ENCODE measurements at places on chromosomes 6 and 20.

DNA sequence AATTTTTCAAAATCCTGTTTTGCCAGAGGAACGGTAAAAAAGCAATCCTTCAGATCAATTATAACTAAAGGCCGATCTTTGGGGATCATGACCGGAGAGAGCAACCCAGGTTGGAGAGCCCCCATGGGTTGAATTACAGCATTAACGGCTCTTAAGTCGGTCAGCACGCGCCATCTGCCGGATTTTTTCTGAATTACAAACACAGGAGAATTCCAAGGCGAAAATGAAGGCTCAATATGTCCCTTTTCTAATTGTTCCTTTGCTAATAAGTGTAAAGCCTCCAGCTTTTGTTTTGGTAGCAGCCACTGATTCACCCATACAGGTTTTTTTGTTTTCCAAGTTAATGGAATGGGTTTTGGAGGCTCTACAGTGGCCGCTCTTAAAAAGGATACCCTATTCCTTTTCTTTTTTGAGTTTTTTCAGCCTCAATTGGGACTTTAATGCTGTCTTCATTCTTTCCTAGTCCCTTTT is 16.9 kb upstream of the PTCRA start:
- peak; percentile 52 for DNase-seq

GRCh38 chr6:3351829-3352524 is 93.2 kb downstream of the PSMG4 start:
- no peak for DNase-seq

GRCh38 chr6:142853244-142854180 is 91.5 kb downstream of the HIVEP2 start:
- DNase-seq, result no peak

DNA sequence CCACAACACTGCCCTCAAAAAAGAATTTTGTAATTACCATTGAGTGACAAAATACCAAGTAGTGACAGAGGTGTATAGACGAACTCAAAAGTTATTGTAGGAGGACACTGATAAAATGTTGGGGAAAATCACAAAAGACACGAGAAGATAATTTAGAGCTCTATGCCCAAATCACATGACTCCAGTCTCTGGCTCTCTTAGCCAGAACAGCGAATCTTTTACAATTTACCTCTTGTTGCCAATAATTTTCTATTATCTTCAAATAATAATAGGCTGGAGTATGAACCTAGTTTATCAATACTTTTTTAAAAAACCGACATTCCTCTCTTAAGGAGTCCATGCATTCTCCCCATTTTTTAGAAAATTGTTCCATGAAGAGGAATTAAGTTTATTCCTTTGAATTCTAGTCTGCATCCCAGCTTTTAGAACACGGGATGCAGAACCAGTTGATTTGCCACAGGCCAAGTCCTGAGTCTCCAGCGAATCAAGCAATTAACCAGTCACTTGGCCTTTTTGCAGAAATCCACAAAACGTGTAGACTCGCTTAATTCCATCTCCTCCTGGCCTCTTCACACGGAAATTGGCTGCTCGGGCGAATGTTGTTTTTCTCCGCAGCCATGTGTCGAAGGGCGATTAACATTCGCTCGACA is 507 bp upstream of the RIPPLY2 start:
- DNase-seq, result no peak

- peak; percentile 96 for DNase-seq
Measured at GRCh38 chr20:64099880-64100565, 7.3 kb downstream of the NPBWR2 start.

- DNase-seq, result no peak
Measured at GRCh38 chr6:142482249-142482648, 180.4 kb downstream of the ADGRG6 start.

- no peak for DNase-seq
Measured at GRCh38 chr6:56720882-56721281, 78.2 kb upstream of the DST start.

DNA sequence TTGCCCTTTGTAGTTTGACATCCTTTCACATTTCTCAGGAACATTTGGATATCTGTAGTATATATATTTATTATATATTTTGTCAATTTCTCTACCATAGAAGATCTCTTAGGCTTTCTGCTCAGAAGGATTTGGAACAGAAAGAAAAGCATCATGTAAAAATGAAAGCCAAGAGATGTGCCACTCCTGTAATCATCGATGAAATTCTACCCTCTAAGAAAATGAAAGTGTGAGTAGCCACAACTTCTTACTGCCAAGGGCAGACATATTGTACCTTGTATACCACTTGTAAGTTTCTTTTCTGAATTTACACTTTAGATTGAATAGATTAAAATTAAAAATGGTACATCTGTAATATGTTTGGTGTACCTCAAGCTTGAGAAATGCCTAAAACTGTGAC is 31.2 kb downstream of the TPX2 start:
- DNase-seq, result no peak

DNA sequence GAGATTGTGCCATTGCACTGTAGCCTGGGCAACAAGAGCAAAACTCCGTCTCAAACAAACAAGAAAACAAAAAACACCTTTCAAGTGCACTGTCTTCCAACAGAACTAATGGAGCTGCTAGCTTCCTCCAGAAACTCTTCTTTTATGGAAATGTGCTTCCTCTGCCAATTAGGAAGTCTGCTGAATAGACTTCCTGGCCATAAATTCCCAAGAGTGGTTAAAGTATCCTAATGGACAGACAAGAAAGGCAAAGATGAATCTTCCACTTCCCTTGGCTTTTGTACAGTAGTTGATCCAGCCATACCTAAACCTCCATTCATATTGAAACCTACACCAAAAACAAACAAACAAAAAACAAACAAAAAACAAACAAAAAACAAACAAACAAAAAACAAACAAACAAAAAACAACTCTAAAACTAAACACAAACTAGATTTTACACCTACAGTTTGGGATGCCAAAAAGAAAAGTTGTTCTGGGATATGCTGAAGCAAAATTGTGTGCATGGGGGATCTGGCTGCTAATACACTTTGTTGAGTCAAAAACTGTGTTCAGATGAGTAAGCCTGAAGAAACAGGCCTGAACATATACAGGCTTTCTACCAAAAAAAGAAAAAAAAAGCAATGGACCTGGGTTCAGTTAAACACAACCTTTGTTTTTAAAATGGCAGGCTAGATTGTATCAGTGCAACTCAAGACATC is 59.8 kb upstream of the CARMIL1 start:
- DNase-seq, result no peak

GRCh38 chr6:74973591-74973990 is 232.3 kb downstream of the COL12A1 start:
- DNase-seq, result no peak

DNA sequence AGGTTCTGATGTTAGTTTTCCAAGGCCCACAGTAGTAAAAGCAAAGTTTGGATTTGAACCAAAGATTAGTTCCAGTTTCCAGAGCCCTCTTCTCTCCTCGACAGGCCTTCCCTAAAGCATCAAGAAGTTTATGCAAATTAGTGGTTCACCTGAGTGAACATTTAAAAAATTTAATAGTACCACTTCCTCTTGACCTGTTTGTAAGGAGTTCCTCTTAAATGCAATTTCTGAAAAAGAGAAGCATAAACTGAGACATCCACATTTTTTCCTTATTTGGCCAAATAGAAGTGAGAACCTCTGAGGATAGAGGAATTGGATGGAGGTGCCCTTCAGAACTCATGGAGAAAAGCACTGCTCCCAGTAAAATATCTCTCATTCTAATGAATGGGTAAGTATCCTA is 1.2 kb upstream of the DSE start:
- DNase-seq, result no peak

GRCh38 chr6:168100011-168100802 is 21.2 kb upstream of the FRMD1 start:
- no peak for DNase-seq

GRCh38 chr6:77231438-77232305 is 231.6 kb downstream of the HTR1B start:
- no peak for DNase-seq

GRCh38 chr6:24108056-24108455 is 18.0 kb upstream of the NRSN1 start:
- no peak for DNase-seq

DNA sequence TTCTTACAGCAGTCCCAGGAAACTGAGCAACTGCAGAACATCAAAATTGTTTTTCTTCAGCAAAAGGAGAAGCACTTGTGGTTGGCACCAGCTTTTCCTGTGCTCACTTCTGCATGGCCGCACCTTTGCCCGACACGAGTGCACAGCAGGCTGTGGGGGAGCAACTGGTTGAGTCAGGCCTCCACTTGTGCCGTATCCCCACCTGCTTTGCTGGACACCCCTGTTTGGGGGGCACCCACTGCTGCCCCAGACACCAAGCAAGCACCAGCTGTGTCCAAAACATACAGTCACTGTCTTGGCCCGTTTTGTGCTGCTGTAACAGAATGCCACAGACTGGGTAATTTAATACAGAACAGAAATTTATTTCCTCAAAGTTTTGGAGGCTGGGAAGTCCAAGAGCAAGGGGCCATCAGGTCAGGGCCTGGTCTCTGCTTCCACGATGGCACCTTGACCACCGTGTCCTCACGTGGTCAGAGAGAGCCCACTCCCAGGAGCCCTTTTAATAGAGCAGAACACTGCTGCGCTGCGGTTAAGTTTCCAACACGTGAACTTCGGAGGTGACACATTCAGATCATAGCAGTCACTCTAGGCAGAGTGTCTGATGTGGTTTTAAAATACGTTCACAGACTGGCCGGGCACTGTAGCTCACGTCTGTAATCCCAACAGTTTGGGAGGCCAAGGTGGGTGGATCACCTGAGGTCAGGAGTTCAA is 8.7 kb upstream of the GMEB2 start:
- no peak for DNase-seq

Measured in NCI-H2171 (cell line).